ENCODE measurements at places on chromosomes 12 and 14. TPM values are rescaled to one million over a fixed set of nuclear protein-coding genes. Genes with fewer than 3 reads are reported as not detected.

FOXJ2 gene
- 21.4 TPM for total RNA-seq

- DNase-seq, result no peak
Measured at GRCh38 chr12:124592050-124592449, 24.6 kb upstream of the NCOR2 start.

SOCS2 gene
- total RNA-seq, result 31.1 TPM

TPPP2 gene
- not detected for total RNA-seq

- DNase-seq, result no peak
Measured at GRCh38 chr12:67754933-67755697, 106.6 kb downstream of the DYRK2 start.

GRCh38 chr12:10998204-10998603, at the start of gene TAS2R20:
Gene TAS2R20, minus strand, starts transcription at chr12:10998304. Its CDS starts 429 bp downstream, at chr12:10997875.
- DNase-seq, result no peak

DNA sequence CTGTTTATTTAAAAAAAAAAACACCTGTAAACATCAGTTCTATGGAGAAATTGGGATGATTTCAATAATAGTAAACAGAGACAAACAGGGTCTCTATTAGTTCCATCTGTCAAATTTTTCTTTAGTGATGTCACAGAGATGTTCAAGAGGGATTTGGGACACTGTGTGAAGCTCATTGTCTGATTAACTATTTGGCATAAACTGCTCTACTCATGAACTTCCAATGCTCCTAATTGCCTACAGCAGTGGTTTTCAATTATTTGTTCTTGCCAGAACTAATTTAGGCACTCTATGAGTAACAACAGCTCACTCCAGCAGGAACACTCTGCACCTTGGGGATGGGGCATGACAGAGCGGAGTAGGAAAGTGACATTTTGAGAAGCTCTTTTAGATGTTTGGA, 250.1 kb upstream of the PRKD1 start:
- no peak for DNase-seq

AQP2 gene
- total RNA-seq, result not detected

DNA sequence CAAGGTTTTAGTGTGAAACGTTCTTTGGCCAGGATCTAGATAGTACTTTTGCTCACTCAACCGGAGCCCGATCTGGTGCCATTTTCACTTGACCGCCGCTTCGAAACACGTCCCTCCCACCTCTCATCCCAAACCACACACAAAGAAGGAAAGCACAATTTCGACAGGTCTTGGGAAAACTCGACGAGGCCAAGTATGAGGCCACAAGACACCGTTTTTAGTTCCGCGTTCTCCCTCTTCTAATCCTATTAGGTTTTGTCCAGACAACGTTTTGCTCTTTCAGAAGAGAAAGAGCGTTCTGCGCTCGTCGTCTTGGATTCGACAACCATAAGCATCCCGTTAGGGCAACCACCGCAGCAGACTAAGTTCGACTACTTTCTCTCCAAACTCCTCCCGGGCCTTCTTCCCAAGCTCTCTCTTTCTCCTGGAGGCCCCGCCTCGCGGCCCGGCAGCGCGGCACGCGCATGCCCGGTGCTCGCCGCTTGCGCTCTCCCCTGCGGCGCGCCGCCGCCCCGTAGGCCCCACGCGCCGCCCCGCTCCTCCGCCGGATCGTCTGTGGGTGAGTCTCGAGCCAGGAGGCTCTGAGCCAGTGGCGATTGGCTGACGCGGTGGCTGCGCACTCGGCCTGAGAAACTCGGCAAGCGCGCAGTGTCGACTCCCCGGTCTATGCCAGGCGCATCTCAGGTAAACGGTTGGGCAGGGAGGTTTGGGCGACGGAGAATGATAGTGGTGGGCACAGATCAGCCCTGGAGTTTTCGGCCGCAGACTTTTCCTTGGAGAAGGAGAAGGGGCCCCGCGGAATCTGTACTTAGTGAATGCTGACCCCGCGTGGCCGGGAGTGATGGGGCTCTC, at the start of gene MIPOL1:
TSS of gene MIPOL1 (plus strand) at position 517 of the 852 bp plus-strand sequence. CDS start 49,952 bp downstream, outside the sequence.
- peak; percentile 96 for DNase-seq

DNA sequence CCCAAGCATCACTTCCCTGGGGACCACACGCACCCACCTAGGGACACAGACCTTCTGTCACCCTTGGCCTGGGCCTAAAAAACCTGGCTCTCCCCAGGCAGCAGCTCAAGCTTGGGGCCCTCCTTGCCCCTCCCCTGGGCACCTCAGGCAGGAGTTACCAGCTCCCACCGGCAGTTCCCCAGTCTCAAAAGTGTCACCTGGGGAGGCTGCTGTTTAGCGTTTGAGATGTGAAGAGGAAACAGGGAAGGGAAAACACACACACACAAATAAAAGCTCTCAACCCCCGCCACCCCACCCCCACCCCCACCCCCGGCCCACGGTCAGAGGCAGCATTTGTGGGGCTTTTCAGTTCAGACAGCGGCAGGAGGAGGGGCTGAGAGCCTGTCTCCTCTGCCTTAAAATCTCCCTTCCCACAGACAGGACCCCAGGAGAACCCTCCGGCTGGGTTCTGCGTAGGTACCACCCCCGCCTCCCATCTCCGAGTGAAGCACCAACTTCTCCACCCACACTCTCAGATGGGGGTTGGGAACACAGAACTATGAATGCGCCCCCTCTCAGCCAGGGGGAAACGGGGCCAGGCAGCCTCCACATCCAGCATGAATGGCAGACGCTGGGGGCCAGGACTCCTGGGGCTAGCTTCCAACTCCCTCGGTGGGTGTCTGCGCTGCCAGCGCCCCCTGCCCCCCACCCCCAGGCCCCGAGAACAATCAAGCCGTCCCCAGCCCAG, 3.0 kb downstream of the NCOR2 start:
- DNase-seq, result no peak

- no peak for DNase-seq
Measured at GRCh38 chr12:21546716-21547115, 20.6 kb downstream of the SPX start.

LRRC10 gene
- total RNA-seq, result not detected

SSPN gene
- 23.3 TPM for total RNA-seq

DNA sequence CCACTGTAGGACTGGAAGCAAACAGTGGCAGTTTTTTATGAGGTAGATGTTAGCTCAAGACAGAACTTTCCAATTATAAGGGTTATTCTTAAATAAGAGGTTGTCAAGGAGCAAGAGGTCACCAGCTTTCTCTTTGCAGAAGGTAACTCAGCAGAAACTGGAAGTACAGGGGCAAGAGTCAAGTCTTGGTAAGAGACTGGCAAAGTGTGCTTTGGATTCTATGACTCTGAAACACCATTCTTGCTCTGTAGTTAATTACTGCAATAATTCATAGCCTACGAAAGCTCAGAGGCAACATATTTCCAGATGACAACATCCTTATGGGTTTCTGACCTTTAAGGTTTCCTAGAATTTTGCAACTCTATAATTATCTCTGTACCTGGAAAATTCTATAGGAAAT, 51.3 kb downstream of the RMST start:
- DNase-seq, result no peak

TRAF3 gene
- 15.9 TPM for total RNA-seq

DNA sequence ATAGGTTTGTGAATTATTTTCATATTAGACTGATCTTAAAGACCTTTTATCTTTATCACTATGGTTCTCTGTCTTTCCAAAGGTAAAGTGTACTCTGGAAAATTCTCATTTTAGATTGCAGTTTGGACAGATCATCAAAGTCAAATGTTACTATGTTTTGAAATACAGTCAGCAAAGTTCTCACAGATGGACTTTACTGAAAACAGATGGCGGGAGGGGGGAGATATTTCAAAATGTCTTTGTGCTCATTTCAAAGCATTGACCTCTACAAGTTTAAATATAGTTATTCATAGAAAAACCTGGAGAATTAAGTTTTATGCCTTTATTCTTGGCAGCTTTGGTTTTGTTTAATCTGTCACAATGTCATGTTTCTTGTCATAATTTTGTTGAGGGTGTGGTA, 51.8 kb upstream of the LRTM2 start:
- no peak for DNase-seq

NRL gene
- total RNA-seq, result 1.2 TPM

DNA sequence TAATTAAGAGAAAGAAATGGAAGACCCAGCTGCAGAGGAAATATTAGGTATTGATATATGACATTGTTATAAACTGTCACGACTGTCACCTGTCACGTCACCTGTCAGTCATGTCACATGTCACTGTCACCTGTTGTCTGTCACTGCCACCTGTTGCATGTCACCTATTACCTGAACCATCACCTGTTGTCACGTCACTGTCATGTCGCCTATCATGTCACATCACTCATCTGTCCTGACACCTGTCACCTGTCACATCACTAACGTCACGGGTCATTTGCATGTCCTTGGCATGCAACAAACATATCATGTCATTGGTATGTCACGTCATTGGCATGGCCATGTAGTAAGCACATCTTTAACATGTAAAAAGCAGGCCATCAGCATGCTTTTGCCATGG, 26.6 kb upstream of the TESC start:
- DNase-seq, result no peak

GRCh38 chr12:1873531-1874510, 44.6 kb downstream of the CACNA2D4 start:
- DNase-seq, result peak; percentile 65

- no peak for DNase-seq
Measured at GRCh38 chr12:116759783-116760621, 21.9 kb downstream of the RNFT2 start.

MORN3 gene
- 0.29 TPM for total RNA-seq

GRCh38 chr14:75487155-75487671, 35.1 kb upstream of the BATF start:
- DNase-seq, result peak; percentile 17

DNA sequence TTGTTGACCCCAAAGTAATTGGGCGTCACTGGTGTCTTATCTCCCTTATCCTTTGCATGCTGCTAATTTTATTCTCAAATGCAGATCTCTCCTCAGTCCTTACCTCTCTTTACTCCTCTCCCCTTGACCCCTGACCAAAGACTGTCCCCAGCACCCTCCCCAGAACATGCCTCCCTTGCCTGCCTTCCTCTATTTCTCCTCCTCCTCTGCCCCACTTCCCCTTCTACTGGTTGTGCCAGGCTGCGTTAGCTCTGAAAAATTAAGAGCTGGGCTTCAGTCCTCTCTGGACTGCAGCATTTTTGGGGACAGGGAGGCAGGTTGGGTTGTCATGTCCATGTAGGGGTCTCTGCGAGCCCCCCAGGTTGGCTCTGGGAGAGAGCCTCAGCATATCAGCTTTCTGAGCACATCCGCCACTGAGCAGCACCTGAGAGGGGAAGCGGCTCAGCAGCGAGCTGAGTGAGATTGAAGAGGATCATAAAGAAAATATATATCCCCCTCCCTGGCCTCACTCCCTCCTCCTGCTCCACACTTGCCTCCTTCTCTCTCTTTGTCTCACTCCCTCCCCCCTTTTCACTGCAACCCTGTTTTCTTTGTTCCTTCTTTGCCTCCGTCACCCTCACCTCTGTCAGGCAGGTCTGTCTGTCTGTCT, 6.4 kb upstream of the CISTR start:
- DNase-seq, result no peak

METAP2 gene
- 71.0 TPM for total RNA-seq

DNA sequence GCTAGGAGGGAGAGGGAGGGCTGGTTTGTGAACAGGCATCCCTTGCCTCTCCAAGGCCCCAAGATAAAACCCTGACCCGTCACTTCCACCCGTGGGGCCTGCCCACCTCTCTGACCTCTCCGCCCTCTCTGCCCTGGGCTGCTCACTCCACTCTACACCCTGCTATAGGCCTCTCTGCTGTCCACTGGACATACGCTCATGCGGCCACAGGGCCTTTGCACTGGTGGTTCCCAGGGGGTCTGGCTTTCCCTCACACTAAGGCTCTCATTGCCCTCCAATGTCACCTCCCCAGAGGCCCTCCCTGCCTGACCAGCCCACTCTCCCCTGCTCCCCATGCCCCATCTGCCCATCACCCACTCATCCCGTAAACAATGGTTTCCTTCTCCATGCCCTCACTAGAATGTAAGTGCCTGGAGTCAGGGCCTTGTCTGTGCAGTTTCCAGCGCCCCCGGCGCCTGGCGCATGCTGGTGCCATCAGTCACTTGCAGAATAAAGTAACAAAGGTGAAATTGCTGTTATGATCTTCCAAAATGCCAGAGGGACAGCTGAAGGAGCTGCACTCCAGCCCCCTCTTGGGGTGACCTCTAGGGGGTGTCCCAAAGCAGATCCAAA, 73.6 kb downstream of the RFLNA start:
- DNase-seq, result no peak
